ENCODE measurements at places on chromosomes 16 and 17.
A peak's percentile ranks its signal among the peaks of the same experiment; 100 is the strongest.

DNA sequence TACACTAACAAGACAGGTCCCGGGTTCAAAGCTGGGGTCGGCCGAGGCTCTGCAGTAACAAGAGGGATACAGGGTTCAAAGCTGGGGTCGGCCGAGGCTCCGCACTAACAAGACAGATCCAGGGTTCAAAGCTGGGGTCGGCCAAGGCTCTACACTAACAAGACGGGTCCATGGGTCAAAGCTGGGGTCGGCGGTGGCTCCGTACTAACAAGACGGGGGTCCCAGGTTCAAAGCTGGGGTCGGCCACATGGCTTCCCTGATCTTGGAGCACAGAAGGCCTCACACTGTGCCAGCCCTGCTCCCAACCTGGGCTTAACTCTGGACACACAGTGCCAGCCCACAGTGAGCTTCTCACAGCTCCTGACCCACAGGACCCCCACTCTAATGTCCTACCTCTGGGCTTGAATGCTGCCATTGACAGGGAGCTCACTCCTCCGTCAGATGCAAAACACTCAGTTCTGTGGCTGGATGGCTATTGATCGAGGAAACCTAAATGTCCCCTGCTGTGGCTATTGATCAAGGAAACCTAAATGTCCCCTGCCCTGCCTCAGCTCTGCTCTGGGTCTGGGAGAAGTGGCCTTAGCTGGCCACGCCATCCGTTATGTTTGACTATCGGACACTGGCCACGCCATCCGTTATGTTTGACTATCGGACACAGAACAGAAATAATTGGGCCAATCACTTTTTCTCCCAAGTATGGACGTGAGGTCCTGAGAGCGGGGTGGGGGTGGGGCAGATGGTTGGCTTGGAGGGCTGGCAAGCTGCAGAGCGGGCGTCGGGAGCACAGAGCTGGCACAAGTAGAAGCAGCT, 54.6 kb upstream of the DOC2B start:
- DNase-seq, result no peak

- peak; percentile 92 for DNase-seq
These were observed 70.2 kb downstream of the PARN start for GRCh38 chr16:14559809-14560241.

DNA sequence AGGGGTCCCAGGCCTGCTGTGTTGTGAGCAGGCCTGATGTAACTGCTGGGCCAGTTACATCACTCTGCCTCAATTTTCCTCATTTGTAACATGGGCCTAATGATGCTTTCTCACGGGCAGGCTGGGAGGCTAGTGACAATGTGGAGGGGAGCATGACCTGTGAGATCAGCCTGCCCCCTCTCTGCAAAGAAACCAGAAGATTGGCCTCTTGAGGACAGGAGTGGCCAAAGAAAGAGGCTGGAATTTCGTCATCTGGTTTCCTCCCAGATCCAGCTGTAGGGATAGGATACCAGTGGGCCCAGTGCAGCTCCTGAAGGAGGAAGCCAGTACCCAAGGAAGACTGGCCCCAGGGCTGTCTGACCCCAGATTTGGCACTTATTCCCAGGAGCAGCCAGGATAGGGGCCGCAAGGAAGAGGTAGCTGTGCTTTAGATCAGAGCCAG, 615 bp upstream of the SREBF1 start:
- peak; percentile 58 for DNase-seq

DNA sequence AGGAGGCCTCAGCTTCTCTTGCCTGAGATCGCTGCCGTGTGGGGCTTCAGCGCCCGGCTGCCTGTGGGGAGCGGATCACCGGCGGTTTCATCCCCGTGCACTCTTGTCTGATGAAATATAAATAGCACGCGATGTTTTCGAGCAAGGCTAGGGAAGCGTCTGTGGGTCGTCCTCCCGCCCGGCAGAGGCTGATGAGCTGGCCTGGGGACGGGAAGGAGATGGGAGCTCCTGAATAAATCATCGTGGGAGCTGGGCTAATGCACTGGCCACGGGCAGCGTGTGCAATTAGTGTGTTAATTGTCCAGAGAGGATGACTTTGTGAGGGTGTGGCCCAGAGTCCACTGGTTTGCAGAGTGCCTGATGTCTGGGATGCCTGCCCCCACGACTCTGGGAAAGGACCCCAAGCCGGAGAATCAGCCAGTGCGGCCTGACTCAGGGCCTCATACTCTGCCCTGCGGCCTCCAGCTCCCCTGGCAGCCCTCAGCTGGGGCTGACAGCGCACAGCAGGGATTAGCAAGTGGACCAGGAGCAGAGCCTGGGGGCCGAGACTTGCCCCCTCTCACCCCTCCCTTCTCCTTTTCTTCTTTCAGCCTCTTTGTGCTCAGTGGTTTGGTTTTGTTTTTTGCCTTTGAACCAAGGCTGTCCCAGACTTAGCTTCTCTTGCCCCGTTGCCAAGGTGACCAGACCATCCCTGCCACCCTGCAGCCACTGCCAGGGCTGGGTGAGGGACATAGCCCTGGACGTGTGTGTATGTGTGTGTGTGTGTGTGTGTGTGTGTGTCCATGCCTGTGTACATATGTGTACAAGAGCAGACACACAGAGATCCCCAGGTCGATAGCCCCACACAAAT, 21.4 kb downstream of the KCNJ12 start:
- DNase-seq, result peak; percentile 19

GRCh38 chr17:66715076-66715675, 119.7 kb upstream of the CACNG5 start:
- no peak for DNase-seq

GRCh38 chr17:34725725-34726124, 146.3 kb downstream of the TMEM132E start:
- peak; percentile 63 for DNase-seq

DNA sequence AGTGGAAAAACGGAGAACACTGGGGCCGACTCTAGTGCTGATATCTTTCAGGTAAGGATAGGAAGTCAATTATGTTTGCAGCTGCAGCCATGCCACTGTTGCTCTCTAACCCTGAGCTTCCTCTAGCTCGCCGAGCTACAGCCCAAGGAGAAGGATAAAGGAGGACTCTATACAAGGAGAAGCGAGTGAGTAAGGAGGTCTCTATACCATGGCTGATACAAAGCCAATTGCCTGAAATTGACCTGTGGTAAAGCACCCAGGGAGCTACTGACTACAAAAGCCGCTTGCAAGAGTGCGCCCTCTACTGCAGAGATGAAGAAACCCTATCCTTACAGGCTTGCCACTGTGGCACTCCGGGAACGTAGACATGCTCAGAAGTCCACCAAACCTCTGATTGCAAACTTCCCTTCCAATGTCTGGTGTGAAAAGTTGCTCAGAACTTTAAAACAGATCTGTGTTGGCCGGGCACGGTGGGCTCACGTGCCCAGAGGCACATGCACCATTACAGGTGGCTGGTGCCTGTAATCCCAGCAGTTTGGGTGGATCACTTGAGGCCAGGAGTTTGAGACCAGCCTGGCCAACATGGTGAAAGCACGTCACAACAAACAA, 10.8 kb upstream of the SLC46A1 start:
- DNase-seq, result peak; percentile 75

GRCh38 chr17:5913032-5913531, 157.1 kb upstream of the WSCD1 start:
- DNase-seq, result no peak

- no peak for DNase-seq
These were observed 278.1 kb downstream of the ZFHX3 start for GRCh38 chr16:72769876-72770275.

GRCh38 chr16:67148656-67149275, 2.0 kb downstream of the B3GNT9 start:
- DNase-seq, result no peak

DNA sequence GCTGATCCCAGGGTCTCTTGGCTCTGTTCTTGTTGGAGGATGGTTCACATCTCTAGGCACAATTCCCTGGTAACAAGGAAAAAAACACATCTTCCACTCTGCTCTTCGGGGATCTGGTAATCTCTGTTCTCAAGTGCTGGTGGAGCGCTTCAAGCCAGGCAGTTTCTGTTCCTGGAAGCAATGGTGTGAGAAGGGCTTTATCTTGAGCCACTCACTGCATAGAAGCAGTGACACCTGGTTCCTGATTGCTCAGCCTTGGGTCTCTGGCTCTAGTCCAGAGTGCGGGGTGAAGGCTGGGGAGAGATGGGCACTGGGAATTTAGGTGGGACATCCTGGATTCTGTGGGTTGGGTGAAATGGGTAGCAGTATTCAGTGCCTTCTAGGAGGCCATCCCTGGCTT, 14.1 kb downstream of the AKAP1 start:
- no peak for DNase-seq

- DNase-seq, result no peak
These were observed 607.2 kb downstream of the MAF start for GRCh38 chr16:78993346-78993745.

All from NB4 (cell line).